ENCODE measurements at places on chromosomes 1 and 21. TPM values are rescaled to one million over a fixed set of nuclear protein-coding genes. Genes with fewer than 3 reads are reported as not detected.

Gene MROH7
- total RNA-seq: 0.12 TPM

DNA sequence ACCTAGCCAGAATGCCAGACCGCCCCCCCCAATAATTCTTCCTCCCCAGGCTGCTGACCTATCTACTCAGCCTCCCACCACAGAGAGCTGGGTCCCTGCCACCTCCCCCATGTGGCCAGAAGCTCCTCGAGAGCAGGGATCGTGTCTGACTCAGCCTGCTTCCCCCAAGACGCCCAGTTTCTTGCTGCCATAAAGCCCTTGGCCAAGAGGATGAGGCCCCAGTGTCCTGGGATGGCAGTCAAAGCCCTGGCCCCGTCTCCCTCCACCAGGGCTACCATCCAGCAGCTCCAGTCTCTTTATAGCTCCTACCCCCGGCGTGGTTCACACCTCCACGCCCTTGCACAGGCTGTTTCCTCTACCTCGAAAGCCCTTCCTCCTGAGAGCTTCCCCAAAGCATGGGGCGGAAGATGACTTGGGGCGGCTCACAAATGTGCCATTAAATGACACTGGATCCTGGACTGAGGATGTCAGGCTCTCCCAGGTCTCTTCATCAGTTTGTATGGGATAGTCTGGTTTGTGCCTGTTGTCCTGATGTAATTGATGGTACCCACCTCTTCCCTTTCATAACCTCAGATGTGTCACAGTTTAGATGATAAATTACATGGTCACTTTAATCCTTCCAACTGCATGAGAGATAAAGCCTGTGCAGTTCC, 13.2 kb downstream of the ADGRB2 start:
- no peak for DNase-seq

DNA sequence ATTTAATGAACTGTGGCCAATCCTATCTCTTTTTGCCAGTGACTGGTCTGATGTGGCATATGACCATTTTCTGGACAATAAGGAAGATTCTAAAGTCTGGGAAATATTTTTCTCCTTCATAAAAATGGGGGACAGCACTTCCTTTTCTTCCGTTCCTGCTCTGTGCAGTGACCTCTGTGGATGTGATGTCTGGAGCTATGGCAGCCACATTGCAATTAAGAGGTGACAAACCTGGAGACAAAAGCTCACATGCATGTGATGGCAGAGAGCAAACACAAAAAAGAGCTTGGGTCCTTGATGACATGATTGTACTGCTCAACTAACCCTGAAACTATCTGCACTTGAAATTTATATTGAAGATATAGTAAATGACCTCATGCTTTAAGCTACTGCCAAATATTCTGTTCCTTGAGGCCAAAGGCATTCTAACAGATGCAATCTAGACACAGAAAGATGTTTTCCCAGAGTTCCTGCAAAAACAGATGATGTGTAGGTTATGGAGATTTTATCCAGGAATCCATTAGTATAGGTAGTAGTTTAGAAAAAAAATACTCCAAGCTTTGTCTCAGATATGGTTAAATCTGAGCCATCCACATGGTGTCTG, 2.2 kb upstream of the MAGI3 start:
- no peak for DNase-seq

DNA sequence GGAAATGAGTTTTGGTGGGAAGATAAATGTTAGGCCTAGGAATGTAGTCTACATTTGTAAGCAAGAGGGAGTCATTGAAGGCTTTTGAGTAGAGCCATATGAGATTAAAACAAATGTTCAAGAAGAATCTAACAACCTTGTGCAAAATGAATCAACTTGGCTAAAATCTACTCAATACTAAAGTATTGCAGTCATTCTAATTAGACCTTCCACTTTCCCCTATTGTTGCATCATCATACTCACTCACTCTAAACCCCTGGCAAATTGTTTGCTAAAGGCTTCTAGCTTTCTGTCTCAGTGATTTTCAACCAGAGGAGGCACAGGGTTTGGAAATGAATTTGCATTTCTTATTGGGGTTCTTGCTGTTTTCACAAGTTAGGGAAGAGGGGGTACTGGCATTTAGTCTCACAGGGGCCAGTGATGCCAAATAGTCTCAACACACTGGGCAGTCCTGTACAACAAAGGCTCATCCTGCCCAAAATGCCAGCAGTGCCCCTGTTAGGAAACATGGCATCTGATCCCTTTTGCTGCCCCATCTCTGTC, 85.3 kb downstream of the SEC16B start:
- no peak for DNase-seq

- DNase-seq: no peak
Measured at GRCh38 chr21:26491663-26492062, 81.4 kb downstream of the CYYR1 start.

Measured in activated naive CD8-positive, alpha-beta T cell treated with anti-CD3 and anti-CD28 coated beads for 36 hours (primary cell).